Vagina (tissue), 2 donors: ENCODE measurements at places on chromosomes 12 and 14.
A peak's percentile ranks its signal among the peaks of the same experiment; 100 is the strongest.

GRCh38 chr12:14956024-14956891 lies 5.1 kb downstream of the ARHGDIB start:
- DNase-seq = no peak

DNA sequence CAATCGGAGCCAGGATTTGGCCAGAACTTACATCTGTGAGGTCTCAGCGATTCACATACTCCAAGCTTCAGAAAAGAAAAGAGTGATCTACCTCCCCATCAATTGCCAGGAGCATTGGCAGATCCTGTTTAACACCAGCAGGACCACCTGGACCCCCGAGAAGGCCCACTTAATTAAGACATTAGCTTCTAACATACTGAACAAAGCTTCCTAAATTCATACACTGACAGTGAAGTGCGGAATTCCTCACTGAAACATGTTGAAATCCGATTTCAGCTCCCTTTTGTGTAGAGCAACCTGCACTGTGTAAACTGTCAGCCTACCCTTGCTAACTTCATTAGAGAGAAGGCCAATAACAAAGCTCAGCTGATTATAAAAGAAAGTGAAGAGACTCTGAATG lies 274.0 kb downstream of the NOVA1 start:
- no peak for DNase-seq

- no peak for DNase-seq
Measured at GRCh38 chr14:96096639-96097610, 57.8 kb downstream of the C14orf132 start.

DNA sequence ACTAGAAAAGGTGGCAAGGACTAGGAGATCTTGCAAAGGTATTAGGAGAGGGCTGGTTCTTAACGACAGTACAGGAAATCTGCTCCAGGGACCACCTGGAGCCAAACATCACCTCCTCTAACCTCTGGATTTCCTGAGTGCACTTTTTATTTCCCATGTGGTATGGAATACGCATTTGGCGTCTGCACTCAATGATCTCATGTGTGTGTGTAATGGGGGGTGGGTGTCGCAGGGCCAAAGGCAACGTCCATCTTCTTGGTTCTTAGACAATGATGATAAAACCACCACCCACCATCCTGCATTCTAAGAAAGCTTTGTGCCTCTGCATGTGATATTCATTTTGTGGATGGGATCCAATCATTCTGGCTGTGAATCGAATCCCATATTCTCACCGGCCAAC lies 68.8 kb downstream of the CLMN start:
- DNase-seq = no peak

DNA sequence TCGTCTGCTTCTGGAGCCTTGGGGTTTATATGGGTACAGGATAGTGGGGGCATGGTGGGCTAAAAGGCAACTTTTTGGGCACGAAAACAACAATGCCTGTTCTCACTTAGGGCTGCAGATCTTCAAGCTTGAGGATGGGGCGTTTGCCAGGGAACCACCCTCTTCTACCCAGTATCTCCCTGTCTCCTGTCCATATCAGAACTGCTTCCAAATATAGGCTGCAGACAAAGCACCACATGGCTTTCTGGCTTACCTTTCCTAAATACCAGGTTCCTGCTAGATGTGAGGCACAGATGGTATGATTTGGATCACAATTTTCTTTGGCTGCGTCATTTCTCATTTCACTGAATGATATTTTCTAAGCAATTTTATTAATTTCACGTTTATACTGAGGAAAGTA lies 70.4 kb downstream of the CMAS start:
- no peak for DNase-seq

DNA sequence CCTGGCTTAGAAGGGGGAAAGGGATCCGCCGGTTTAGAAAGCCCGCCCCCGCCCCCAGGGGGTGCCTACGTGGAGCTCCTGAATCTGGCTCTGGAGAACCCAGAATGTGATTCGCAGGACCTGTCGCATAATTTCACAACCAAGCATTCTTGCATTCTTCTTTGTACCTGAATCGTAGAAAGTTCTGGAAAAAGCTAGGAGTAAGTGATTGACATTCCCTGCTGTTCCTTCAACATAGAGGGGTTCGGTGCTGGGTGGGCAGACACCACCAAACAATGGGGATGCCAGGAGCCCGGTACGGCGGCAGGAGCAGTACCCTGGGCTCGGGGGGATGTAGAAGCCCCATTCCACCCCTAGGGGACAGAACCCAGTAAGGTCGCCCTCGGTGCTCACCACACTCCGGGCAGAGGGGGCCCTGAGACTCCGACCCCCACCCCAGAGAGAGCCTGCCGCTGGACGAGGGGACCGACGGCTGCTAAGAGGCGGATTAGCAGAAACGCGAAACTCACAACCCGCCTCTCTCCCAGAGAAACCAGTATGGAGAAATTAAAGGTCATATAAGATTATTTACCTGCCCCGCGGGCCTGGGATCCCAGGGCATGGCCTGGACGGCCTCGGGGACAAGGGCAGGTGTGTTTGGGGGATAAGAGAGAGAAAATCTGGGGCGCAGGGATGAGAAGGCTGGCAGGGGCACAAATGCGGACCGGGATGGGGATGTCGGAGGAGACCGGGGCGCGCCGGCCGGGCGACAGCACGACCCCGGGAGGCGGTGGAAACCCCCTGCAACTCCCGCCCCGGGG lies 520 bp downstream of the CSRP2 start:
- DNase-seq = no peak

DNA sequence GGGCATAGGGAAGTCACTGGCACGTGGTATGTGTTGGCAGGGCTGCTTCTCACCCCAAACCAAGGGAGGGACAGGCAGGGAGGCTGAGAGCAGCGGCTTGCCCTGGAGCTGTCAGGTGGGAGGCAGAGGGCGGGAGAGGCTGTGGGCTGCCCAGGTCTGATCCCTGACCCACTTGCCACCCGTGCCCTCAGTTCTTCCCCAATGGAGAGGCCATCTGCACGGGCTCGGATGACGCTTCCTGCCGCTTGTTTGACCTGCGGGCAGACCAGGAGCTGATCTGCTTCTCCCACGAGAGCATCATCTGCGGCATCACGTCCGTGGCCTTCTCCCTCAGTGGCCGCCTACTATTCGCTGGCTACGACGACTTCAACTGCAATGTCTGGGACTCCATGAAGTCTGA lies 4.7 kb downstream of the GNB3 start:
- DNase-seq = no peak

- DNase-seq = no peak
Measured at GRCh38 chr12:57129889-57130288, 1.6 kb downstream of the LRP1 start.

DNA sequence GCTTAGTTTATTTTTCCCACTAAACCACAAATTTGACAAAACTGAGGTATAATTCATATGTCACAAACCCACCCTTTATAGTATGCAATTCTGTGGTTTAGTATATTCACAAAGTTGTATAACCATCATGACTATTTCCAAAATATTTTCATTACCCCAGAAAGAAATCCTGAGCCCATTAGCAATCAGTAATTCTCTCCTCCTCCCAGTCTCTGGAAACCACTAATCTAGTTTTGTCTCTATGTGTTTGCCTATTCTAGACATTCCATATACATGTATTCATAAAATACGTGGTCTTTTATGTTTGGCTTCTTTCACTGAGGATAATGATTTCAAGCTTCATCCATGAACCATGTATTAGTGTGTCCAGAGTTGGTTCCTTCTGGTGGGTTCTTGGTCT lies 267.6 kb downstream of the AEBP2 start:
- DNase-seq = no peak

- DNase-seq = no peak
Measured at GRCh38 chr12:52238207-52238840, 5.3 kb downstream of the KRT7 start.

DNA sequence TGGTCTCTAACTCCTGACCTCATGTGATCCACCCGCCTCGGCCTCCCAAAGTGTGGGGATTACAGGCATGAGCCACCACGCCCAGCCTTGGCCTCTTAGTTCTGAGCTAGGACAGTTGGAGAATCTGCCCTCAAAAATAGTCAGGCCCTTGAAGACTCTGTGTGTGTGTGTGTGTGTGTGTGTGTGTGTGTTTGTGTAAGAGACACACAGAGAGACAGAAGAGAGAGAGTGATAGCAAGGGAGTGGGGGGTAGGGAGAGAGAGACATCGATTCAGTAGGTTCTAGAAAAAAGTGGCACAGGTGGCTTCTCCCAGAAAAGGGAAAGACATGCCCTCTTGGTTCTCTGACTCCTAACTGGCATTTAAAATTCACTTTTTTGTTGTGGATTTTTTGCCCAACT lies 5.4 kb downstream of the HNF1A start:
- DNase-seq = no peak

GRCh38 chr12:95337146-95337545 lies 119.5 kb downstream of the VEZT start:
- DNase-seq = no peak

GRCh38 chr14:103898204-103898603 lies 30.1 kb upstream of the TDRD9 start:
- no peak for DNase-seq

DNA sequence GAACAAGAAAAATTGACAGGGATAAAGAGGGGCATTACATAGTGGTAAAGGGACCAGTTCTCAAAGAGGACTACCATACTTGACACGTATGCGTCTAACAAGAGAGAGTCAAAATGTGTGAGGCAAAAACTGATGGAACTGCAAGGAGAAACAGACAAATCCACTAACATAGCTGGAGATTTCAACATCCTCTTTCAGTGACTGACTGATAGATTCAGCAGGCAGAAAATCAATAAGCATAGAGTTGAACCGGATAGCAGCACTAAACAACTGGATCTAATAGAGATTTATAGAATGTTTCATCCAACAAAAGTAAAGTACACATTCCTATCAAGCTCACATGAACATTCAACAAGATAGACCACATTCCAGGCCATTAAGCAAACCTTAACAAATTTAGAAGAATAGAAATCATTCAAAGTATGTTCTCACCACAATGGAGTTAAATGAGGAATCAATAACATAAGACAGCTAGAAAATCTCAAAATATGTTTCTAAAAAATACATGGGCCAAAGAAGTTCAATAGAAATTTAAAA lies 16.1 kb upstream of the CRACR2A start:
- no peak for DNase-seq

GRCh38 chr12:105993766-105994555 lies 144.8 kb downstream of the NUAK1 start:
- DNase-seq = no peak

DNA sequence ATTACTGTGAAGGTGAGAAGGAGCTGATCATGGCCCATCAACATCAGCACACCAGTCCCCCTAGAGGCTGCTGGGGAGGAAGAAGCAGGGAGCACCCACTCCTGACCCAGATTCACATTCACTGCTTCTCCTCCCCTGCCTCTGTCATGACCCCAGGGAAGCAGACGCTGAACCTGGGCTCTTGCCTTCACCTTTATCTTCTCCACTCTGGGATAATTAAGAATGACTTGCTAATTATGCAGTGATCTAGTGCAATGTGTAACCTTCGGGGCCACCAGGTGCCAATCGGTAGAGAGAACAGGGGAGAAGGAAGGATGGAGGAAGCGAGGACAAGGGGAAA lies 44.4 kb upstream of the IQSEC3 start:
- peak; percentile 87 for DNase-seq

- no peak for DNase-seq
Measured at GRCh38 chr12:57069523-57069922, 9.1 kb downstream of the NEMP1 start.

DNA sequence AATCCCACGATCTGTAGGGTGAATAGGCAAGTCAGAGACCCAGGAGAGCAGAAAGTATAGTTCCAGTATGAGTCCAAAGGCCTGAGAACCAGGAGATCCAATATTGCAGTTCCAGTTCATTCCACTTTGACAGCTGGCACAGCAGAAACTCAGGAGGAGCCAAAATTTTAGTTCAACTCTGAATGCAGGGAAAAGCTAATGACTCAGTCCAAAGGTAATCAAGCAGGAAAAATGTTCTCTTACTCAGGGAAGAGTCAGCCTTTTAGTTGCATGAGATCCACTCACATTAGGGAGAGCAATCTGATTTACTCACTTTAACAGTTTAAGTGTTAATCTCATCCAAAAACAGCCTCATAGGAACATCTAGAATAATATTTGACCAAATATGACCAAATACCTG lies 130.2 kb upstream of the LRFN5 start:
- DNase-seq = no peak

DNA sequence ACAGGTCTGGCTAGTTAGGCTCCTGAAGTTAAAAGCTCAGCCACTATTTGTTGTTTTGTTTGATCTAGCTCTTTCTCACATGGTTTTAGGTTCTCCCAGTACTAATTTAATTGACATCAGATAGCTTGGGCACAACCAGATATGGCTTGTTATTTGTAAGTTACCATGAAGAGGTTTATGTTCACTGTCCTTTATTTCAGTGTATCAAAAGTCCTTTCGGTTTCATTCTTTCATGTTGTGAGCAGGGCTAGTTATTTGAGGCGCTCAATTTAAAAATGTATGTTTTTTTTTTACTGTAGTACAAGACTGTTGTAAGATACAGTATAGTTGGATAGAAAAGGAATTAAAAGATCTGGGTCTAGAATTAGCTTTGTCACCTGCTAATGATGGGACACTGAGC lies 7.0 kb downstream of the GPX2 start:
- no peak for DNase-seq

- no peak for DNase-seq
Measured at GRCh38 chr12:126772171-126772864, 1494.7 kb upstream of the TMEM132C start.

DNA sequence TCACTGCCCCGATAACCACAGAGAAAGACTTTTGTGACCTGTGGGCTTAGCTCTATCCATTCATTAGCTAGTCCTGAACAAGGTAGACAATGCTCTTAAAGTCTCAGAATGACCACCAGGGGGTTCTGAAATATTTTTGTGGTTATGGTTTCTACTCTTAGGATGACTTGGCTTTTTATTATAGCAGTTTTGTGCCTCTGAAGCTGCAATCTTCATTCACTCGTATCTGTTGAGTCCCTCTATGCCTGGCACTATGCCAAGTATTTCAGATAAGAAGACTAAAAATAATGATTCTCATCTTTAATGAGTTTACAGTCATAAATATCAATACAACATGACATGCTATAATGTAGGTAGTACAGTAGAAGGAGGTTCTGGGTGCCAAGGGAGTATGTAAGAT lies 130.8 kb upstream of the TRHDE start:
- no peak for DNase-seq
